Endothelial cell (in vitro differentiated cells): ENCODE measurements at places on chromosomes 1 and 21.

DNA sequence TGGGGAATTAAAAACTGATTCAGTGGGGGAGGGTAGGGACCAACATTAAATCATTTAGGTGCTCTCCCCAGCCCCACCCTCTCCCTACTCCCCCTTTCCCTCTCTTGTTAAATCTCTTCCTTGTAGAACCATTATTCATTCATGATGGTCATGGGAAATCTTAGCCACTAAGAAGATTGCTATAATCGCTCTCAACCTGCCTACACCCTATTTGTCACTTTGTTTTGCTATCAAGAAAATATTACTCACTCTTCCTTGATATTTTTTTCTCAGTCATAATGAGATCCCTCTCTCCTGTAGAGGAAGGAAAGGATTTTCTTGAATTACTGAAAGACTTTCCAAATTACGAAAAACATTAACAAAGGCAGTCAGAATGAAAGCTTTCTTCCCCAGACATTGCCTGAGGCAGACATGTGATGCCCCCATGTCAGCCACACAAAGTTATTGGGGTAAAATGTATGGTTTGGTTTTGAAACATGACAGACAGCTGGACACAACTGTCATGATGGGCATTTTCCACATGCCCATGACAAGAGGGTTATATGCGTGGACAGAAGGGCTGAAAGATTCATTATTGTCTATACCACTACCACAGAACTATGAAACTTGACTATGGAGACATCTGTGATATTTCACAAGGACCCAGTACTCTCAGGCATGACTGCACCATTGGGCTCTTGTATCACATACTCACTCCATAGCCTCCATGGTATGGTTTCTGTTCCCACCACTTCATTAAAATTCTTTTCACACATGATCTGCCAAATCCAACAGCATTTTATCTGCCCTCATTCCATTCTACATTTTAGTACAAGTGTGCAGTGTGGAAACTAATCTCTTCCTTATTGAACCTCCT lies 420.1 kb downstream of the DISC1 start:
- no peak for DNase-seq

DNA sequence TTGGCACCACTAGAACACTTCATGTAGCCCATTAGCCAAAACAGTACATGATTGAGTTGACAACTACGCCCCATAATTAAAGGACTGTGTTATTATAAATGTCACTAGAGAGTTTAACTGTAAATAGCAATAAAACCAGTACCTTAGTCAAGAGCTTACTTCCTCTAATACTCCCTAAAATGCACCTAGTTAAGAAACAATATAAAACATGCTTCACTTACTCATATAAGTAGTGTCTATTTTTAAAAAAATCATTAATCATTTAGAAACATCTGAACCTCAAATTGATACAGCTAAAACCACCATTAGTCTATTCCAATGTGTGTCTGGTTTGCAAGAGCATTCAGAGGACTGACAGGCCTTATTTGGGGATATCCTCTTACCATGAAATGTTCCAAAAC lies 25.3 kb downstream of the PTP4A2 start:
- no peak for DNase-seq

DNA sequence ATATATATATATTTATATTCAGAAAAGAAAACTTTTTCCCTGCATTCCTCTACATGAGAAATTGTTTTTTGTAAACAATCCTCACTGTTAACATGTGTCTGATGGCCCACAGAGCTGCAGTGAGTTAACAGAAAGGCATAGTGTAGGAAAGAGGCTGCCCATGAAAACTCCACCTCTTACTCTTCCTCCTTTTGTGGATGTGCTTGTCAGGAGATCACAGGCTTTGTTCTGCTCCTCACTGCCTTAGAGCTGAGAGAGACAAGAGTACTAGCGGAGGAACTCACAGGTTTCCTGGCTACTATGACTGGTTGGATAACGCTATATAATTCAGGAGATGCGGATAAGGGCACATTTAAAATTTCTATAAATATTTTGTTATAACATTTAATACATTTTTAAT lies 200.6 kb downstream of the BRINP3 start:
- DNase-seq: no peak

GRCh38 chr1:23931491-23931880 lies 18.3 kb upstream of the CNR2 start:
- DNase-seq: no peak

DNA sequence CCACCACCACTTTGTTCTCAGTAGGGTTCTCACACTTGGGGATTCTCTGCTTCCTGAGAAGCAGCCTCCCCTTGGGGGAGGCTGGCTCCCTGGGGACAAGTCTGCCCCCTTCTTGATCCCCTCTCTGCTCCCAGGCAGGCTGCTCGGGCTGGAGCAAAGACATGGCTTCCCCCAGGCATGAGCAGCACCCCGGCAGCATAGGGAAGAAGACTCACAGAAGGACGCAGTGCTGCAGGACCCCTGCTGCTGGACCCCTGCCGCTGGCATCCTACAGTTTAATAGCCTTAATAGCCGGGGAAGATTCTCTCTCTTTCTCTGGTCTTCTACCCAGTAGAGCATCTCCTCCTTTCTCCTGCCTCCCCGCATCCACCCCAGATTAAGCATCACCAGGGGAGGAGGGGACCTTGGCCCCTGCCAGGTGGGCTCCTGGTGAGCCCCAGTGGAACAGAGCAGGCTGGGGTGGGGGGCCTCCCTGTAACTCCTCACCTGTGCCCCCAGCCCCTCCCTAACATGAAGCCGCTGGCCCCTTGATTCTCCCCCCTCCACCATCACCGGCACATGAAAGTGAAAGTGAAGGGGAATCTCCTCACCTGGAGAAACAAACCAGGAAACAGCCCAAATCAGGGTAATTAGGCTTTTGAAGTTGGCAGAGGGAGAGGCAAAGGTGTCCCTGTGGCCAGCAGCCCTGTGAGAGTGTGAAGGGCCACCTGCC lies 2.5 kb downstream of the WNT3A start:
- no peak for DNase-seq

- DNase-seq: no peak
Observed at GRCh38 chr21:43934116-43934515, 69.1 kb downstream of the AGPAT3 start.

DNA sequence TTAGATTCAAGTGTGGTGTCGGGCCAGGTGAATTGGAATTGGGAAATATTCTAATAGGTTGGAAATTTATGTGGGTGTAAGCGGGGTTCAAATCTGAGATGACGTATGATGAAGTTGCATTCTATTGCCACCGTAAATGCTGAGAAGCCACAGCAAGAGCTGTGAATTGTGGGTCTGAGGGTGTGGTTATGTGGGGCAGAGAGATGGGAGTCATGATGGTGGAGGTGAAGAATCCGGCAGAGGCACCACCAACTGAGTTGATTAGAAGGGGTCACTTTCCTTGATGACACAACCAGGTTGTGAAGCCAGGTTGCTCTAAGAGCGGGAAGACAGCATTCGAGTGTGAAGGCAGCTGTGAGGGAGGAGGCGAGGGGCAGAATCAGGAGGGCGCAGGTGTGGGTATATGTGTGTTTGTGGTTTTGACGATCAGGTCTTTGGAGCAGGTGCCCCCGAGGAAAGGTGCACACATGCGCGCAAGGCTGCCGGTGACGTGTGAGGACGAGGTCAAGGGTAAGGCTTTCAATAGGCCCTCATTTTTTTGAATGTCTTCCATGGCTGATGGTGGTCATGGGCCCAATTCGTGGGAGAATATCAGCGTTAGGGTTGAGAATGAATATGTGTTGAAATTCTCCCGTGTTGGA lies 18.7 kb downstream of the LRRC3 start:
- no peak for DNase-seq

DNA sequence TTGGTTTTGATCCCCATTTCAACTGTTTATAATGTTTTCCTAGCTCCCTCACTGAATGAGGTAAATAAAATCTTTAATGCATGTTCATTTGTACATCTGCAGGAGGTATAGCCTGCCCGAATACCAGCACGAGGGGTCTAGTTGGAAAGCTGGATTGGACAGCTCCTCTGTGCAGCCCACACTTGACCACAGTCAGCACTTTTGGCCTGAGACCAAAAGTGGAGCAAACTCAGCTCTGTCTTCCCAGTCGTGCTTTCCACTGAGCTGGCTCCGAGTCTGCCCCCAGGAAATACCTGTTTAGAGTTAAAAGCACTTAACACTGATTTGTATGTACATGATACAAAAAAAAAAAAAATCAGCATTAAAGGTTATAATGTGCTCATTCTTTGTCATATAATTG lies 224.4 kb downstream of the DSCAM start:
- no peak for DNase-seq

DNA sequence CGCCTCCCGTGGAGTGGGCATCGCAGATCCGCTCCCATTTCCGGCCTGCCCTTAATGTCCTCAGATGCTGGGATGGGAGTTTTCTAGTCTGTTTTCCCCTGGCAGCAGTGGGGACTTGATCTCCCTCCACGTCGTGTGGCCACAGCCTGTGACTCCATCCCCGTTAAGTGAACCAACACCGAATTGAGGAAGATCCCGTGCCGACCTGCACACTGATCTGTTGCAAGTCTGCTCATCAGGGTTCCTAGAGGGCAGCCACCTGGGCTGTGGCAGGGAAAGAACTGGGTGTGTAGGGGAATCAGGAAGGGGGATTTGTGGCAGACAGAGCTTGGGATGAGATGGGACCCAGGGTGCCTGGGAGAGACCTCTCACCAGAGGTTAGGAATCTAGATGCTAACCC lies 23.3 kb upstream of the CDK18 start:
- DNase-seq: no peak

GRCh38 chr21:14600569-14601297 lies 54.6 kb upstream of the SAMSN1 start:
- no peak for DNase-seq

DNA sequence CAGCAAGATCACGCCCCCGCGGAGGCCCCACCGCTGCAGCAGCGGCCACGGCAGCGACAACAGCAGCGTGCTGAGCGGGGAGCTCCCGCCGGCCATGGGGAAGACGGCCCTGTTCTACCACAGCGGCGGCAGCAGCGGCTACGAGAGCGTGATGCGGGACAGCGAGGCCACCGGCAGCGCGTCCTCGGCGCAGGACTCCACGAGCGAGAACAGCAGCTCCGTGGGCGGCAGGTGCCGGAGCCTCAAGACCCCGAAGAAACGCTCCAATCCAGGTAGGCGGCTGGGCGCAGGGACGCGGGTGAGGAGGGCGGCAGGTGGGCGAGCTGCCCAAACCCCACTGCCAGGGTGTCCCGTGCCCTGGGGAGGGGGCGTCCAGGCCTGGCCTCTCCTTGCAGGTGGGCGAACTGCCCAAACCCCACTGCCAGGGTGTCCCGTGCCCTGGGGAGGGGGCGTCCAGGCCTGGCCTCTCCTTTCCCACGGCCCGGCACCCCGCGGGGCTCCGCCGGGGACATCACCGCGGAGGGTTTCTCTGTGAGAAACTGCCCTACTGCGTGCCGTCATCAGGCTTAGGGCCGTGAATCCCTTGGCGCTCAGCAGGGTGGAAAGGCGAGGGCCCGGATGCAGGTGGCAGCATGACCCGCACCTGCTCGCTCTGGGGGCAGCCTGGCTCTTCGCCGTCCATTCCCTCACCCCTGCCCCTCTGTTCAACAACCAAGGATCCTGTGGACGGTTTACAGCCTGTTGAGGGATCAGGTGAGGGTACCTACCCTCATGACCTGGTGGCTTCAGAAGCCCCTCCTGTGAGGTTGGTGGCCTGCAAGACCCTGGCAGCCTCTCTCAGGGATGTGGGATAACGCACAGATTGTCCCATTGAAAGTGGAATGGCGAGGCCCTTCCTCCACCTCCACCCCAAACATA lies 534.0 kb downstream of the KIF26B start:
- no peak for DNase-seq

- no peak for DNase-seq
Observed at GRCh38 chr1:111193712-111194480, 6.5 kb downstream of the DENND2D start.

GRCh38 chr1:44049839-44050238 lies 18.6 kb upstream of the SLC6A9 start:
- DNase-seq: no peak

DNA sequence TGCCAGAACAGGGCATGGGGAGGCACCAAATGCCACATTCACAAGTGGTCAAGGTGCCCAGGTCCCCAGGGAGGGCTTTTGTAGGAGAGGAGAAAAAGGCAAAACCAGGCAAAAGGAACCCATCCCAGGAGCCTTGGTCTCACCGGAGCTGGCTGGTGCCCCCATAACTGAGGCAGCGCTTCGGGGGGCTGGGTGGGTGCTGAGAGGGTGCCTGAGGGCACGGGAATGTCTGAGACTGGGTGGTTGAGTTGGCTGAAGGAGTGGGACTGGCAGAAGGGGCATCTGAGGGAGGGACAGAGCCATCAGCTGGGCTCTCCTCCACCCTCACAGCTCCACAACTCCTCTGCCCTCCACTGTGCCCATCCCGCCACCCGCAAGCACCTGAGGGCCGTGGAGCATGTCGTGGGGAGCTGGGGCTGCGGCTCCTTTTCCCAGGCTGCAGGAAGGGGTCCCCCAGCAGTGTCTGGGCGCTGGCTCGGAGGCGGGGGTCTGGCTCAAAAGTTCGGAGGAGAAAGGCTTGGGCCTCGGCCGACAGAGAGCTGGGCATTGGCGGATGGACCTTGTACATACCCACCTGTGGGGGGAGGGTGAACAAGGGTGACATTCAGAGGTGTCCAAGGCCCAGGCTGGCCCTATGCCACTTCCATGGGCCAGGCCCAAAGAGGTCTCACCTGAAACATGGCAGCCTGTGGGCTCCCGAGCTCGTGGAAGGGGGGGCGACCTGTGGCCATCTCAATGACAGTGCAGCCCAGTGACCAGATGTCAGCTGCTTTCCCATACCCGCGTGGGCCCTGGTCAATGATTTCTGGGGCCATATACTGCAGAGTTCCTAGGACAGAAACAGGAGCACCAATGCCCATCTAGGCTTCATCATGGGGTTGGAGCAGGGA lies 8.5 kb downstream of the MAP3K6 start:
- DNase-seq: no peak

DNA sequence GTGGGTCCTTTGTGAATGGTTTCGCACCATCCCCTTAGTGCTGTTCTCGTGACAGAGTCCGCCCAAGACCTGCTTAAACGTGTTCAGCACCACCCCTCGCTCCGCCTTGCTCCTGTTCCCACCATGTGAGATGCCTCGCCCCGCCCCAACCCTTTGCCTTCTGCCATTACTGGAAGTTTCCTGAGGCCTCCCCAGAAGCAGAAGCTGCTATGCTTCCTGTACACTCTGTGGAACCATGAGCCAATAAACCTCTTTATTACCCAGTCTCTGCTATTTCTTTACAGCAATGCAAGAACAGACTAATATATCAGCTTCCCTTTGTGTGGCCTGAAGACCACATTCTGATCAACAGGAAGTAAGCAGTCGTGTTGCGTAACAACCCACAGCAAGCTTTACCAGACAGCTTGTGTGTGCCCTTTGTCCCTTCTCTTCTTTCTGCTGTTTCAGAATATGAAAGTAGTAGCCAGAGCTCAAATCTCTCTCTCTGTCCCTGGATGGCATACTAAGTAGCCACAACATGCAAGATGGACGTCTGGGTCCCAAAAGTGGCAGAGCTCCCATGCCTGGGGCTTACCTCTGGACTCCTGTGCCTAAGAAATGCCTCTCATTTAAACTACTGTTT lies 14.1 kb downstream of the HENMT1 start:
- no peak for DNase-seq

- no peak for DNase-seq
Observed at GRCh38 chr1:89951766-89952604, 42.9 kb upstream of the ZNF326 start.
